ENCODE measurements at places on chromosomes 4 and X.

GRCh38 chrX:24920769-24921168, 95.0 kb downstream of the ARX start:
- no peak for DNase-seq

DNA sequence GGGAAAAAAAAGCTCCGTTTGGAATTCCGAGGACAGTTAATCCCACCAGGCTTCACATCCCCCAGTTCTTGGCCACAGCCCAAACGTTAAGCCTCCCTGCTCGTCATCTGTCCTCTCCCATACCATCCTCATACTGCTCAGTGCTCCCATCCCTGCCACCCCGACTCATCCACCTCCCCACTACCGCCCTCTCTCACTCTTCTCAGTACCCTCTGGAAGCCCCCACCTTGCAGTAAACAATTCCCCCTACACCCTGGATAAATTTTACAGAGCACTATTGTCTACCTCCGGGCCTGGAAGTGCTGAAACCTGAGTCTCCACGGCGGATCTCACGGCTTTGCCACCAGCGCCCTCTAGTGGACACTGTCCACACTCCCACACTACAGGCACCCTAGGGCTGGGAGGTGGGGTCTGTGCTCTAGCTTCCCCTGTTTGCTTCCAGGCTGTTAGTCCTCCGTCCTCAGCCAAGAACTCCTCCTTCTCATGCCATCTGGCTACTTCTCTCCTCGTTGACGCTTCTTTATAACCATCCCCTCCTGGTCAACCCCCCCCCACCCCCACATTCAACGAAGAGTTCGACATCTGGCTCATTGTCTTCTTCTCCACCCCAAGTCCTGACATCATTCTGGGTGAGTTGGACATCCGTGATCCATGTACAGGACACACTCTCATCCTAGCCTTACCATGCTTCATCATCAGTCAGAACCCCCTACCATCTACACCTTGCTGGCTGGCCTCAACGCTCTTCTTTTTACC, 54.5 kb downstream of the RTL9 start:
- peak; percentile 64 for DNase-seq

GRCh38 chr4:135144498-135144897, 942.9 kb upstream of the PABPC4L start:
- DNase-seq = no peak

GRCh38 chrX:69387567-69388487, 116.3 kb upstream of the NALF2 start:
- DNase-seq = peak; percentile 22

GRCh38 chr4:152605641-152606335, 69.9 kb upstream of the FBXW7 start:
- DNase-seq = no peak

GRCh38 chrX:130878350-130879341, 24.4 kb downstream of the ENOX2 start:
- DNase-seq = no peak
